Fibroblast of skin of right biceps (primary cell): ENCODE measurements at places on chromosomes 12 and 14.

GRCh38 chr12:6376079-6376869, 911 bp upstream of the SCNN1A start:
- peak; percentile 58 for DNase-seq

DNA sequence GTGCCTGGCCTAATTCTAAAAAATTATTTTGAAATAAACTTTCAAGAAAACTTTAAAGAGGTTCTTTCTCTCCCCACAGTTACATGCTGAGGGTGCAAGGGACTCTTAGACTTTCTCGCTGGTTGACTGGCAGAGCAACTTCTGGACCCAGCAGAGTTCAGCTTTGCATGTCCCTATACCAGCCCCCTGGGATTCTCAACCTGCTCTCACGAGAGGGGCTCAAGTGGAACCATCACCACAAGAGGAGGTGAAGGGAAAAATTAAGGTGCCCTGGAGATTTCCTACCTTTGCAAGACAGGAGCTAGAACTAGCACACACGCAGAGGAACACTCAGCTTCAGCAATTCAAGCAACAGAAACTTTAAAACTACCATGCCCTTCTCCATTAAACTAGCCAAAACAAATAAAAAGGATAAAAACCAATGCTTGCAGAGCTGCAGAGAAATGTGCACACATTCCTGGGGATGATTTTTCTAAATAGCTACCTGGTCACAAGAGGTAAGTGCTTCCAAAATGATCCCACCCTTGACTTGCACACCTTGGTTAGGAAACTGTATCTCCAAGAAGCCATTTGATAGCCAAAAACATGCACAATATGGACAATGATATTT, 2.5 kb downstream of the HVCN1 start:
- DNase-seq: no peak

GRCh38 chr14:102164241-102164641, 24.5 kb downstream of the WDR20 start:
- peak; percentile 8 for DNase-seq

GRCh38 chr14:78197051-78197450, 26.9 kb downstream of the NRXN3 start:
- DNase-seq: no peak

GRCh38 chr12:111788178-111788654, 21.5 kb downstream of the ALDH2 start:
- peak; percentile 55 for DNase-seq

GRCh38 chr14:86104691-86105265, 574.8 kb downstream of the FLRT2 start:
- no peak for DNase-seq

GRCh38 chr14:49497725-49498348, 88.3 kb downstream of the RPS29 start:
- peak; percentile 57 for DNase-seq

GRCh38 chr12:102468261-102468915, 12.0 kb downstream of the IGF1 start:
- no peak for DNase-seq

- DNase-seq: peak; percentile 74
Measured at GRCh38 chr12:25438638-25439037, 114.4 kb downstream of the LMNTD1 start.

DNA sequence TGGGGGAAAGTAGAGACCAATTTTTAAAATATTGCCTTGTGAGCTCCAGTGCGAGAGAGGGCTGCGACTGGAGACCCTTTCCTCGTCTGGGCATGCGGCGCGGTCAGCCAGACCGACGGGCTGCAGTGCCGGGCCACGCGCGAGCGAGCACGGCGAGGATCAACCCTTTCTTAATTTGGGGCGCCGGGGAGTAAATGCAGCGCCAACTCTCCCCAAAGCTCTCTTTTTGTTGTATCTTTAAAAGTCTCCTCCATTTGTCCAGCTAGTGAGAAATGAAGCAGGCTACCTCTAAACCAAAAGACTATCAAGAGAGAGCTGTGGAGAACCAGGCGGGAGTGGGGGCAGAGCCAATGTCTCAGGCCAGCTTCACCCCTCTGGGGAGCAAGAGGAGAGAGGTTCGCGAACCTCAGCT, 1.4 kb downstream of the SIX1 start:
- no peak for DNase-seq

GRCh38 chr12:64392221-64392620, 1.7 kb upstream of the C12orf56 start:
- DNase-seq: peak; percentile 36

DNA sequence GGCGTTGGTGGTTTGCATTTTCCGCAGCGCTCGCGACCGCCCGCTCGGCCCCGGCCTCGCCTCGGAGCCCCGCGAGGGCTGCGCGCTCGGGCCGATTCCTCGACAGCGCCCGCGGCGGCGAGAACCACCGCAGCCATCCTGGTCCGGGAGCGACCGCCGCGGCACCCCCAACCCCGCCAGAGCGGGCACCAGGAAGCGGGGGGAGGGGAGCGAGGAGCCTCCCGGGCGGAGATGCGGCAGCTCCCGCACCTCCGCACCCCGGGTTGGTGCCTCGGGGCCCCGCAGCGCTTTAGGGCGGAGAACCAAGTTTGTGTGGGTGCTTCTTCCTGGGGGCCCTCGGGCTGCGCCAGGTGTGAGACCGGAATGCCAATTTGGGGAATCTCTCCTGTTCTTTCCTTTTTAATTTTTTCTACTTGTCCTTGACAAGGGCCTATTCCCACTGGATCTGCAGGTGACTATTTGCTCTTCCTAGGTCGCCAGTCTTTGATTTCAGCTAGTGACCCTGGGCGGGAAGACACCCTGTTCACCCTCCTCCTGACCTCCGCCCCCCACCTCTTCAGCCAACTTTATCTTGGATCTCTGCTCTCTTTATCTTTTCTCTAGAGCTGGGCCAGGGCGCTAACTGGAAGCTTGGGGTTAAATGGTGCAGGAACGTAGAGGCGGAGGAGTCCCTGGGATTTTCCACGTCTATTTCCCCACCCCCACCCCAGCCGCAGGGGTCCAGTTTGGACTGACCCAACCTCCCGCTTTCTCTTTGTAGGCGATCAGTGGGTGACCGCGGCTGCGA, at the start of gene SOCS2:
TSS of gene SOCS2 (plus strand) at position 751 of the 787 bp plus-strand sequence. CDS start 223 bp downstream, outside the sequence.
- peak; percentile 45 for DNase-seq

DNA sequence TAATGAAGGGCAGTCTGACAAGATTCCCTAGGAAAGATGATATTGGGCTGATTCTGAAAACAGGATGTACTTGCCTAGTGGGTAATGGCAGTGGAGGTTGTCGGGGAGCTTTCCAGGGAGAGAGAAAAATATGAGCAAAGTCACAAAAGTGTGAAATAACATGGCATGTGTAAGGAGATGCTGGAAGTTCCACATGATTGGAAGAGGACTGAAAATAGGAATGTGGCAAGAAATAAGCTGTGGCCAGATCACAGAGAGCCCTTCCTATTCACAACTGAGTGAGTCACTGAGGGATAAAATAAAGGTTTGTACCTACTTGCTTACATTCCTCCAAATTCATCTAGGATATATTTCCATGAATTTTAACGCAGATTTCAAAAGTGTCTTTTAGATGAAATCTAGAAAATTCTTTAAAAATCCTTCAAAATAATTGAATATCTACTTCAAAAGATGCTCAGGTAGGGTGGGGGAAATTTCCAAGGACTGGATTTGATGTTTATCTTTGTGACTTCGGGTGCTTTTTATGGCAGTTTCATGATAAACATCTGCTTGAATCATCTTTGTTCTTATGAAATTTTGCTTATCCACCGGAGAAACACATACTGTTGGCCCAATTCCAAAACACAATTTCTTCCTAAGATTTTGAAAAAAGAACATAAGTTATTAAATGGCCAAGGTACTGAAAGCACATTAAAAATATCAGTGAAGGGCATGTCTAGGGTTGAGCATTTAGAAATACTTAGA, 36.3 kb upstream of the SLC2A13 start:
- DNase-seq: no peak

DNA sequence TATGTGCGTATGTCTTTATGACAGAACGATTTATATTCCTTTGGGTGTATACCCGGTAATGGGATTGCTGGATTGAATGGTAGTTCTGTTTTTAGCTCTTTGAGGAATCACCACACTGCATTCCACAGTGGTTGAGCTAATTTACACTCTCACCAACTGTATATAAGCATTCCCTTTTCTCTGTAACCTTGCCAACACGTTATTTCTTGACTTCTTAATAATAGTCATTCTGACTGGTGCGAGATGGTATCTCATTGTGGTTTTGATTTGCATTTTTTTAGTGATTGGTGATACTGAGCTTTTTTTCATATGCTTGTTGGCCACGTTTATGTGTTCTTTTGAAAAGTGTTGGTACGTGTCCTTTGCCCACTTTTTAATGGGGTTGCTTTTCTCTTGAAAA, 49.7 kb downstream of the FRS2 start:
- peak; percentile 77 for DNase-seq

DNA sequence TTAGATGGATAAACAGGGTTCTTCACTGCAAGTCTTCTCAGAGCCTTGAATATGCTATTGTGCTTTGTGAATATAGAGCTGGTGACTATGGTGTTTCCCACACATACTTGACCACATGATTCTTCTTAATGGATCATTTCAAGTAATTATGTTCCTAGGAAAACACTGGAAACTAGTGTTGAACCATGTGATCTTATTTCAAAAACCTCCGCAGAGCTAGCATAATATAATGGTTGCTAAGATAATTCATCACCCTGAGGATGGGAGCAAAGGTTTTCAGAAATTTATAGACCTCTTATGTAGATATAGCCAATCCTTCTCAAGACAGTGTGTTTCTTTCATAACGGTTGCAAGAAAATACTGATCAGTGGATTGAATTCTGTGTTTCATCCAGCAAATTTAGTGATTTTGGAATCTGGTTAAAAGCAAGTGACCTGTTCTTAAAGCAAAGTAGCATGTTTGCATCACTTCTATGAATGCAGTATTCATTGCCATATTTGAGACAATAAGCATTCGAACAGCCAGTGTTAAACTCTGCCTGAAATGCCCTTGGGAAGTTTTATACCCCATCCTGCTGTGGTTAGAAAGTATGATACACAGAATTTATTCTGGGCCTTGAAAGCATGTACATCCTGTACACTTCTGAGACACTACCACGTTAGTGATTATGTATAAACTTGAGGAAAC, 341.0 kb upstream of the E2F7 start:
- no peak for DNase-seq

GRCh38 chr12:118330421-118331018, 42.2 kb downstream of the TAOK3 start:
- peak; percentile 47 for DNase-seq

- DNase-seq: peak; percentile 85
Measured at GRCh38 chr12:132445884-132446632, 43.9 kb upstream of the FBRSL1 start.

DNA sequence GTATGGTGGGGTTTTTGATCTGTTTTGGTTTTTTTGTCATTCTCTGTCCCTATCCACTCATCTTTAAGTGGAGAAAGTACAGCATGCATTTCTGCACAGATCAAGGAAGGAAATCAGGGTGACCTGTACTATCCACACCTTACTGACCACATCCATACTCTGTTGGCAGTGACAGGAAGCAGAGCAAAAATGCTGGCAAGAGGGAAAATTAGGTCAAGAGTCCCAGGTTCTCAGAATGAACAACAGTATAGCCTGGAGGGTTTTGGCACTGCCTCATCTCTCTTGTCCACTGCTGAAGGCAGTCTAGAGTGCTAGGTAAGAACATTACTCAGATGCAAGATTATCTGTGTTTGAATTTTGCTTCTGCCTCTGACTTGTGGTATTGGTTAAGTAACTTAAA, 70.7 kb downstream of the TAOK3 start:
- DNase-seq: no peak

- DNase-seq: no peak
Measured at GRCh38 chr12:91890742-91891141, 254.9 kb downstream of the BTG1 start.

DNA sequence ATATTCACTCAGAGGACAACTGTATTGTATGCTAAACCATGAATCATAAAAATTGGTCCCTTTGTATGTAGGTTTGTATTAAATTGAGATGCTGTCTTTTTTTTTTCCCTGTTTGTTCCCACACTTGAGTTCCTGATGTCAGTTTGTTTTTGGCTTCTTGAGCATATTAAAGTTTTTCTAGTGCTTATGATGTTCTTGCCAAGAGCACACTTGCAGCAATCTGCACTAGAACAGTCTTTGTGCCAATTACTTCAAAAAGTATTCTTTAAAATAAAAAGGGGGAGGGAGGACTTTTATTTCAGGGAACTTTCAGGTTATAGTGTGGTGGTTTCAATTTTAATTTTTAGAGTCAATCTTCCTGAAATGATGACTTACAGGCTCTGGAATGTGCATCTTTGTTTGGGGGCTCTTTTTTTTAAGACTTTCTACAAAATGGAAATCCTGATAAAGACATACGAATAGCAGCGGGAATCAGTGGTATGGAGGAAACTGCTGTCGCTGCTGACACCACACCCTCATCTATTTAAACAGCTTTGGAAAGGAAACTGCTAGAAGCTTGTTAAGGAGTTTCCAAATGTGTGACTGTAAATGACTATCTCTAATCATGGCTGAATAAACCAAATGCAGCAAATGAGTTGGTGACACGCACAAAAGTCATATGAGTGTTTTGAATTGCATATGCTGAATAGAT, 188.6 kb downstream of the EGLN3 start:
- DNase-seq: peak; percentile 47

DNA sequence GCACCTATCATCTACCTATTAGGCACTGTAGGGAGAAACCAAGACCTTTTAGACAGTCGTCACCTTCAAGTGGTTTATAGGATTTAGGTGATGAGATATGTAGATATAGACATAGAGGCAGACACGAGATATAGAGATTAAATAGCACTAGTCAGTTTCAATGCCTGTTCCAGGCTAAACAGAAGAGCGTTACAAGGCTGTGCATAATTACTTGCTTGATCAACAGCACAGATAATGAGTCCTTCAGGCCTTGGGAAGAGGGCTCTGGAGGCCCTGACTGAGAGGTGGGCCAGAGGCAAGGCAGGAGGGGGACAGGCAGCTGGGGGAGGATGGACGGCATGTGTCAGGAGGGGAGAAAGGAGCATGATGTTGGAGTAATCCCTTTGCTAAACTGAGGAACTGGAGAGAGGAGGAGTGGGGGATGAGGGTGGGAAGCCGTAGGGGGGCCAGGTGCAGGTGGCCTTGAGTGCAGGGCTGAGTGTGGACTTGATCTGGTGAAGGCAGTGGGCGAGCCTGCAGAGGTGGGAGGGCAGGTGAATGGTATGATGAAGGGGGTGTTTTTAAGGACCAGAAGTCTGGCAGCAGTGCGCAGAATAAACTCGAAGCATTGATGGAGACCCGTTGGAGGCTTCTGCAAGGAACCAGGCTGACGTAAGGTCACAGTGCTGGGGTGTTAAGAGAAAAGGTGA, 43.9 kb upstream of the ATP23 start:
- no peak for DNase-seq
